ENCODE measurements at places on chromosomes 3 and 15. TPM values are rescaled to one million over a fixed set of nuclear protein-coding genes. Genes with fewer than 3 reads are reported as not detected.

Gene FBXO45
- 9.0 TPM for total RNA-seq

DNA sequence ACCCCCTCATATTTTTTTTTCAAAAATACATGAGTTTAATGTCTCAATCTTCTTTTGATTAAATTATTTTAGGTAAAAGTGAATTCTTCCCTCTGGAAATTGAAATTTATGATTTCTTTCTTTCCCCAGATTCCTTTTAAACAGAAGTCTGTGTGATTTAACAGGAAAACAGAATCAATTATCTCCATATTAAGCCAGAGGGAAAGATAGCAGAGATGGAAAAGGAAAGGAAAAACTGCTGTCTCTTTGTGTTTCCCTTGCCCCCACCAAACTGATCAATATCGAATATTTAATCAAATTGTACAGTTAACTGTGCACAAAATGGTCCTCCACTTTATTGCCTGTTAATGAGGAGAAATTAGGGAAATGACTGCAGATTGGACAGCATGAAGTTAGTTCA, 203.5 kb upstream of the NECTIN3 start:
- H3K27ac ChIP-seq: no peak overlapping the region
- no peak for DNase-seq
- H3K27me3 ChIP-seq: no peaks in the 10 kb centered on the region
- no peaks in the 10 kb centered on the region for H3K36me3 ChIP-seq
- H3K4me3 ChIP-seq: no peak overlapping the region

DNA sequence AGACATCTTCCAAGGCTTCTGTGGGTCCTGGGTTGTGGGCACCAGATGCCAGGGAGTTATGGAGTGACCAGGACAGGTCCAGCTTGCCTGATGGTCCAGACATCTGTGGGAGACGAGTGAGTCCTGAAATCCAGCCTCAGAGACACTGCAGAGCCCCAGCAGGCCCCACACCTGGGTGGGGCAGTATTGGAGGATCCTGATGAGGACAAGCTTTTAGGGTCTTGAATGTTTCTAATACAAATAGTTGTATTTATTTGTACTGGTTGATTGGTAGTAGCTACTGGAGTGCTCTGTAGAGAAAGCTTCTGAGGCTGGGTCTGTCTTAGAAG, 67.5 kb upstream of the PRR23C start:
- H3K27me3 ChIP-seq: no peaks in the 10 kb centered on the region
- no peaks in the 10 kb centered on the region for H3K36me3 ChIP-seq
- H3K4me1 ChIP-seq: no peaks in the 10 kb centered on the region
- no peak overlapping the region for H3K4me3 ChIP-seq
- DNase-seq: no peak

Gene TGM5
- 0.33 TPM for total RNA-seq

Gene ST8SIA2
- not detected for total RNA-seq

DNA sequence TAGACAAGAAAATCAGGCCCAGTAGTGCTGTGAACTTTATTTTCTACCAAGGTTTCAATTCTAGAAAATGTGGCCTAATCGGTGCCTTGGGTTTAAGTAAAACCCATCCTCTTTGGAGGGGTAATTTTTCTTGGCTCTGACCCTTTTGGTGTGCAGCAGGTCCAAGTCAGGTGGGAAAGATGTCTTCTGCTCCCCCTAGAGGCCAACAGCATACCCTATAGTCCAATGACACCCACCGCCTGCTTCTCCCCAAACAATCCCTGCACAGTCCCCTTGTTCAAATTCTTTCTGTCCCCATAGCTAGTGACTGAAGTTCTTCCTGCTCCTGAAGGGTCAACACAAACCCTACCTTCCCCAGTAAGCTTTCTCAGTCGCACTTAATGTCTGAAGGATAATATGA, 261.8 kb upstream of the GOLGA6L4 start:
- no peaks in the 10 kb centered on the region for H3K27me3 ChIP-seq
- no peaks in the 10 kb centered on the region for H3K36me3 ChIP-seq
- DNase-seq: no peak
- H3K4me3 ChIP-seq: no peak overlapping the region
- no peaks in the 10 kb centered on the region for H3K4me1 ChIP-seq

Gene FOXL2NB
- not detected for total RNA-seq

GRCh38 chr15:39706206-39706605, 76.4 kb downstream of the FSIP1 start:
- H3K4me1 ChIP-seq: no peaks in the 10 kb centered on the region
- no peaks in the 10 kb centered on the region for H3K27me3 ChIP-seq
- no peaks in the 10 kb centered on the region for H3K36me3 ChIP-seq
- no peak overlapping the region for H3K27ac ChIP-seq

DNA sequence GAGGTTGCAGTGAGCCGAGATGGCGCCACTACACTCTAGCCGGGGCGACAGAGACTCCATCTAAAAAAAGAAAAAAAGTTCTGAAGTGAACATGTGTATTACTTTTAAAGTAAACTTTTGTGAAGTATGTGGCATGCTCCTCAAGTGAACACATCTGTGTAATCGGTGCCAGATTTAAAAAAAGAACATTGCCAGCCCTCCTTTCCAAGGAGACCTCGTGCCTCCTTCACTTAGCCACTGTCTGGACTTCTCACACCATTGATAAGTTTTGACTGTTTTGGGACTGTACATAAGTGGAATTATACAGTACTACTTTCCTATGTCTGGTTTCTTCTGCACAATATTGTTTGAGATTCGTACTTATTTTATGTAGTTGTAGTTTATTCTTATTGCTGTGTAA, 140.4 kb downstream of the UBE2E2 start:
- H3K27me3 ChIP-seq: no peaks in the 10 kb centered on the region
- no peak overlapping the region for H3K4me3 ChIP-seq
- no peaks in the 10 kb centered on the region for H3K36me3 ChIP-seq
- no peak overlapping the region for H3K27ac ChIP-seq
- DNase-seq: no peak
- H3K4me1 ChIP-seq: peaks cover 8% of the 10 kb centered on the region

DNA sequence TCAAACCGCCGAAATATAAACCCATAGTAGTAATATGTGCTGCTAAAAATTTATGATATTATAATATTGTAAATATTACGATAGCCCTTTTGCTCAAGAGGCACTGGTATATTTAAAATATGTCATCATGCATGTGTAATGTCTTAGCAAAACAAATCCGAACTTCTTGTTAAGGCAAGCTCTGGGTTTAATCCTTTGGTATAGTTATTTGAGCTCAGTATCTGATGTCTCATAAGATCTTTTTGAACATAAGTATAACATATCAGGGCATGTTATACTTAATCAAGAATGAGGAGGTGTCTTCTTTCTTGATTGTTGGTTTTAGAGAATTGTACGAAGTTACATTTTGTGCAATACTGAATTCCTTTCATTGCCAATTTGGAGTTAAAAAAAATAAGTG, 154.1 kb upstream of the CBLB start:
- no peak overlapping the region for H3K4me3 ChIP-seq
- no peak for DNase-seq
- no peaks in the 10 kb centered on the region for H3K27me3 ChIP-seq
- no peaks in the 10 kb centered on the region for H3K36me3 ChIP-seq

DNA sequence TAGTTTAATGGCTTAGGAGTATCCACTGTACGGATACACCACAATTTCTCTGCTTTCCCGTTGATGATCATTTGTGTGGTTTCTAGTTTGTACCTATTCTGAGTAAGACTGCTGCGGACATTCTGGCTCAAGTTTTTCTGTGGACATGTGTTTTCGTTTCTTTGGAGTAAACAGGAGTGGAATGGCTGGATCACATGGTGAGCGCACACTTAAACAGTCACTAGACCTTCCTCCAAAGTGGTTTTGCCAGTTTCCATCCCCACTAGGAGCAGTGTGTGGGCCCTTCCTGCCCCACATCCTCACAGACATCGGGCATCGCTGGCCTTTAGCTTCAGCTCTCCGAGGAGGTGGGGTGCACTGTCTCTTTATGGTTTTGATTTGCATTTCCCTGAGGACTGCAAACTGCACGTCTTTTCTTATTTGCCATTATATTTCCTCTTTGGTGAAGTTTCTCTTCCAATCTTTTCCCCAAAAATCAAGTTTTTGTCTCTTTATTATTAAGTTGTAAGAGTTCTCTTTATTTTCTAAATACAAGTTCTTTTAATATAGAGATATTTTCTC, 94.1 kb downstream of the VGLL4 start:
- no peaks in the 10 kb centered on the region for H3K27me3 ChIP-seq
- H3K36me3 ChIP-seq: no peaks in the 10 kb centered on the region
- DNase-seq: no peak
- H3K27ac ChIP-seq: no peak overlapping the region
- peaks cover 22% of the 10 kb centered on the region for H3K4me1 ChIP-seq
